ENCODE measurements at places on chromosomes 7 and 10.

- DNase-seq = no peak
Measured at GRCh38 chr7:7706556-7707172, 11.7 kb downstream of the RPA3 start.

GRCh38 chr7:98105942-98106544, 619 bp upstream of the LMTK2 start:
- DNase-seq = no peak

GRCh38 chr7:32115831-32116230, 45.6 kb upstream of the PDE1C start:
- no peak for DNase-seq

DNA sequence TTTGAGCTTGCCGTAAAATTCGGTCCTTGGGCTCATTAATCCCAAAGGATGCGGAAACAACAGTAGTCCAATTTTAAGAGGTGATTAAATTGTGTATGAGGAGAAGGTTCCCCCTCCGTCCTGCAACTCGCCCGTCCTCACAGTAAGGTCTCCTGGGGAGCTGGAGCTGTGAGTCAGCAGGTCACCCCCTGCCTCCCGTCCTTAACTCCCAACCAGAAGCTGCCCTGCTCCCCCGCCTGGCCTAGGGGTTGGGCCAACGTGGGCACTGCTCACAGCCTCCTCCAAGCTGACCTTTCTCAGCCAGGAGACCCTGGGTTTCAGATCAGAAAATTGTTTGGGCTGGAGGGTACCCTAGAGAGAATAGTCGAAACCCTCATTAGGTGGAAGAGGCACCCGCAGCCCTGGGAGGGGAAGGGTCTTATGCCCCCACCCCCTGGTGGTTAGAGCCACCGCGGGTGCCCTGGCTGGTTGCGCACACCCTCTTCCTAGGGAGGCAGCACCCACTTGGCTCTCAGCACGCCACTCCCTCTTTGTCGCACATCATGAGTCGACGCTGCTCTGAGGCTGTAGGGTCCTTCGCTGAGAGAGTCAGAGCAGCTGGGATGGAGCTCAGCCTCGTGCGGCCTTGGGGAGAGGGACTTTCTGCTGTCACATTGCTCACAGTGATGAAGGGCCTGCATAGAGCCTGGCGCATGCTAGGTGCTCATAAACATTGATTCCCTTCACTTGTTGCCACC, 131.2 kb downstream of the TACC2 start:
- no peak for DNase-seq

- DNase-seq = no peak
Measured at GRCh38 chr10:21720090-21720489, 186.1 kb downstream of the MLLT10 start.

DNA sequence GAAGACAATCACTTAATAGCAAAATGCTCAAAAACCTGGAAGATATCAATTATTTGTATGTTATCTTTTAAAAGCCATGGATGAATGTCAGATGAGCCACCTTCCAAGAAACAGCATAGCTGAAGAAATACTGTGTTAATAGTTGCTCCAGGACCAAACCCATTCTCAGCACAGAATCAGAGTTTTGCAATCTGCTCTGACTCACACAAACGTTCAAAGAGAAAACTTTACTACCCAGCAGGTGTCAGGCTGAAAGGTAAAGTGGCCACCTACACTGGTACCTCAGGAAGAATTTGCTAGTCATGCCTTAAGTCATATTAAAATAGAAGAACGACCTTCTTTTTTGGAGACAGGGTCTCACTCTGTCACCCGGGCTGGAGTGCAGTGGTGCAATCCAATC, 526.5 kb downstream of the PARD3 start:
- DNase-seq = no peak

- no peak for DNase-seq
Measured at GRCh38 chr10:69807696-69808095, 6.0 kb downstream of the COL13A1 start.

DNA sequence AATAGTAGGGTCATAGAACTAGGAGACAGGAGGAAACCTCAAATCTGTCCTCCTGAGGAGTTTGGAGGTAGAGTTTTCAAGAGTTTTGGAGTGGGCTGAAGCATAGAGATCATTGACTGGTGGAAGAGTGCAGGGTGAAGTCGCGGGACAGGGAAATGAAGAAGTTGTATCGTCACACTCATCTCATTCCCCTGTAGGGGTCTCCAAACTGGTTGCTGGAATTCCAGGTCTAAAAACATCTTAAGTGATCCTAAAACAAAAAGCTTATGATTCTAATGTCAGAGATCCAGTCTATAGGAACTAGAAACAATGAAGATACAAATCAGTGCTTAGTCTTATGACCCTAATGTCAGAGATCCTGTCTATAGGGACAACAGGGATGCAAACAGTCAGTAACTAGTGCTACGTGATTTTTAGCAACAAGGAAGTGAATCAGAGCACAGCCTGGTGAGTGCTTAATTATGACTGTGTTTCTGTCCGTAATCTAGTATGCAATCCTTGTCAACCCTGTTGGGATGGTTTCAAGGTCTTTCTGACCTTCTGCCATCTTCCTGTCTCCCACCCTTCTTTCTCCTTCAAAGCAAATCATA, 139.4 kb downstream of the SKIDA1 start:
- no peak for DNase-seq

DNA sequence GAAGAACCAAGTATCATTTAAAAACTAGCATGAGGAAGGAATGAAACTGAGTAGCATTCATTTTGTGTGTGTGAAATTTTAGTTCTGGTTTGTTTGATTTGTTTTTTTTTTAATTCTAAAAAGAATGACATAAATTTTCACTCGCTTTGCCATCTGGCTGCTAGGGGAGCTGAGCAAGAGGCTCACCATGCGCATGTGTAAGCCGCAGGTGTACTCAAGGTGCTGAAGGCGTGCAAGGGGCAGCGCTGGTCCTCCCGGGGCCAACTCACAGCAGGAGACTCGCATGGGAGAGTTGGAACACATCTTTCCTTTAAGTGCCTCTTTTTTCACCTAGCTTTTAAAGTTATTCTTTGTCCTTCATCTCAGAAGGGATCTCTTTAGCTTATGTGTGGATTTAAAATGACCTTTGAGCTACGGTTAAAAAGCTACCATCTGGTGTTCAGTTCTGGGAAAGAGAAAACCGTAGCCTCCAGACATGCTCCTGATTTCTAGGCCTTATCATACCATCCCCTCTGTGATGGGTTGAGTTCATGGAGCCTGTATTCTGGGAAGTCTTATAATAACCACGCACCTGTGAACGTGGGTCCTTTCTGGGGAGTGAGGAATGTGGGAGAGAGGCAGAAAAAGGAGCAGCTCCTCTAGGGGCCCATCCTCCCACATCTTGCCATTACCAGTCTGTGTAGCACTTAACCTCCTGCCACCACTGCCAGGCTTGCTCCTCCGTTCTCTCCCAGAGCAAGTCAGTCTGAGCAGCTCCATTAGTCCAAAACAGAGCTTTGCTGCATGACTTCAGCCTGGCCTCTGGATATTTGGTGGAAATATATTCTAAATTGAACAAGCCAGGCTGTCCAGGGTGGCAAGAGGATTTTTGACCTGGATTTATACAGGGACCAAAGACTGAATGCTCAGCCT, 61.9 kb downstream of the KLHDC10 start:
- no peak for DNase-seq

DNA sequence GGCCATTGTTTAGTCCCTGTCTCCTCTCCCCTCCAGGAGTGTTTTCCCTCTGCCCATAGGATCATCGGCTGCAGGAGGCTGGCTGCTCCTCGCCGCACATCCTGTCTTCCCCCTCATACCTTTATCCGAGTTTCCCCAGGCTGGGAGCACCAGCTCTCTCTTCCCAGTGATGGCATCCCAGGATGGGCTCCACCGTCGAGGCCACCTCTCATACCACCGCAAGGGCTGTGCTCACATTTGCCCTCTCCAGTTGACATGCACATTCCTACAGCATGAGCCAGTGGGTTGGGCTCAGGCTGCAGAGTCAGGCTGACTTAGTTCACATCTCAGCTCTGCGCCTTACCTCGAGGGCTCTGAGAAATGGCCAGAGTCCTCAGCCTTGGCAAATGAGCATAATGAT, 12.1 kb downstream of the HKDC1 start:
- DNase-seq = no peak

- DNase-seq = no peak
Measured at GRCh38 chr10:14798636-14799035, 23.9 kb upstream of the FAM107B start.

DNA sequence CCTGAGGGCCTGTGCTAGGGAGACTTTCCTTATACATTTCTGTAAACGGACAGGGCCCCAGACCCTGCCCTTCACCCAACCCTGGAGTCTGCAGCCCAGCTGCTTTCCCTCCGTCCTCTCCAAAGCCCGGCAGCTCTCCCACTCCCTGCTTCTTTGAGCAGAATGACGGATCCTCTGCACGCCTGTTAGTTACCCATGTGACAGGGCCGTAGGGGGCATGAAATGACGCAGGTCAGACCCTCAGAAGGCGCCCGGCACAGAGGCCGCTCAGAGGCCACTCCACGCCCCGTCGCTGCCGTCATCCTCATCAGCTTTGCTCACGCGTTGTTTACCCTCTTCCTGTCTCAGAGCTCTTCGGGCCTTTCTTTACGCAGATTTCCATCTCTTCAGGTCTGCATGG, 60.2 kb upstream of the MKRN1 start:
- DNase-seq = no peak

- no peak for DNase-seq
Measured at GRCh38 chr7:99788554-99788953, 4.6 kb upstream of the CYP3A4 start.

DNA sequence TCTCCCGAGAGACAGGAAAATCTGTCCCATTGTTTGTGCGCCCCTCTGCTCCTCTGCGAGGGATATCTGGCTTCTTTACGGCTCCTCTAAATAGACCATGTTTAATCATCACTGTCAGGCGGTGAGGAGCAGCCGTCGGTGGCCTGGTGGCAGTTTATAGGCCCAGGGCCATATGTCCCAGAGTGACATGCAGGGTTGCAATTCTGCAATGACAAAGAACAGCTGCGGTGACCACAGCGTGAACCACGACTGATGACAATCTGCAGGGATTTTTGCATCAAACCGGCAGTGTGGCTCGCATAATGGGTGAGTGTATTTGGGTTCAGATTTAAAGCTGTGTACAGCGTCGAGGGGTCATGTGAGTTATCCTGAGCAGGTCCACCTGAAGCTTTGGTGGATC, 41.5 kb downstream of the GATA3 start:
- no peak for DNase-seq

DNA sequence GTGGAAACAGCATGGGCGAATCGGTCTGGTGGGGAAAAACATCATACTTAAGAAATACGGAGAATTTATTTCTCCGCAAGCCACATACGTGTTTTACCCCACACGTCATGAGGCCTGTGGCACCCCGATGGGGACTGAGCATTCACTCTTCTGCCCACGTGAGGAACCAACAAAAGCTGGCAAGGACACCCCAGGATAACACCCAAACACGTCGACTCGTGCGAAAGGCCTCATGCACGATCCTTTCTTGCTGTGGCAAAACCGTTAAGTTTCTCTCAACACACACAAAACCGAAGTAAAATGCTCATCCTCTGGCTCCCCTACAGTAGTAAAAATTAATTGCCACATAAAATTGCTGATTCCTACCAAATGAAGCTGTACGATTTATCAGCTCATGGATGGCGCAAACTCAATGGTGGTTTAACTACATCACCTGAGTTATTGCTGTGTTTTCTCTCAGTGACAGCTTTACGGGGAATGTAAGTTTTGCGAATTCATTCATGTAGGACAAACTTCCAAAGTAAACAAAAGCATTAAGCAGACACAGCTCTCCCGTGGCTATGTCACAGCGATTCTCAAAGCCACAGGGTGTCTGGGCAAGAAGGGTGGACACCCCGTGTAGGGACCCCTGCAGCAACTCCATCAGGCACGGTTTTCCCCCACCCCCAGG, 97.0 kb downstream of the CTBP2 start:
- DNase-seq = no peak

DNA sequence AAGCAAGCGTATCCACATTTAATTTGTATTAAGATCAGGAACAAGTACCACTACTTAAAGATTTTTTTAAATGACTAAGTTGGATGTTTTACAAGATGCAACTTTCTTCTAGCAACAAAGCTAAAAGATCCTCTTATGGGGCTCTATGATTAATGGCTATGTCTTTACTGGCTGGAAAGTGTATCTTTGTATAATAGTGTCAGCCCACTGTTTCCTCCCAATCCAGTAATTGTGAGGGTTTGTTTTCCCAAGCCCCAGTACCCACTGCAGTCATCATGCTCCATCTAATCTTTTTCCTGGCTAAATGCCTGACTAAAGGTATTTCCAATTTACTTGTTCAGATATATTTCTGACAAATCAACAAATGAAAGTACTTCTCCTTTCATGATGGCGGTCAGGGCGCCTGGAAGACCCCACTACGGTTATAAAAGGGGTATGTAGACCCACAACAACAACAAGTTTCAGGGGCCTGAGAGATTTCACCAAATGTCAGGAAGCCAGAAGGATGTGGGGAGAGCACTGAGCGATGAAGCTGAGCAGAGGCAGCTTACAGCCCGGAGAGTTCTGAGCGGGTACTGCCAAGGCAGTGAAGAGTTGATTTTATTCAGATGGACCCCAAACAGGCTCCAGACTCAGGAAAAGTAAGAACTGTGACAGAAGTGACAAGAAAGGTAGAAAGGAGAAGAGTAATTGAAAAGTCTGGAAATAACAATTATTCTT, 222.6 kb upstream of the KLF14 start:
- DNase-seq = no peak

GRCh38 chr10:4343091-4343490, 482.9 kb upstream of the AKR1E2 start:
- DNase-seq = no peak

DNA sequence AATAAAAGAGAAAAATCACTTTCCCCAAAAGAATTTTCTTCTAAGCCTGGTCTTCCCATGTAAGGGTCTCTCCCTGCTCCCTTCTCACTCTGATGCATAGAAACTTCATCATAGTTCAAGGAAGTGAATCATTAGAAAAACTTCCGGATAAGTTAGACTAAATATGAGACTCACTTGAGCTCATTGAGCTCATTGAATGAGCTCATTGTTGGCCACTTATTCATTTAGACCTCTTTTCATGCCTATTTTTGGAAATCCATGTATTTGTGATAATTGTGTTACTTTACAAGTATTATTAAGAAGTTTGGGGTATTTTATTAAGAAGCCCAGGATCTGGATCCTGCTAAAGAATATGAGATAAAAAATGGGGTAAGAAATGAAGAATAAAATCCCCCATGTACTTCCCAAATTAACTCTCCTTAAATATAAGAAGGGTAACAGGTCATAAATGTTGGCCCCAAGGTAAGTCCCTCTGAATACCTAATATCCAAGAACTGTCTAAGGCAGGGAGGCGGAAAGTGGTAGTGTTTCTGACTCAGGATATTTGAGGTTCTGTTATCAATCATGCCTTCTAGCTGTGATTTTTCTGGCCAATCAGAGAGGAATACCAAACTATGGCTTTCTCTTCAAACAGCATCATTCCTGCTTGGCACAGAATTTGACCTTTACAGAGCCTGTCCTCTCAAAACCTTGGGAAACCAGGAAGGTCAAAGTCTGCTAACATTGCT, 236.5 kb upstream of the PTN start:
- no peak for DNase-seq

- peak; percentile 61 for DNase-seq
Measured at GRCh38 chr10:11685787-11686218, 56.4 kb upstream of the ECHDC3 start.
